Cerebellar nuclear complex (tissue), 1 donor: ENCODE measurements at places on chromosomes 2 and 18.

DNA sequence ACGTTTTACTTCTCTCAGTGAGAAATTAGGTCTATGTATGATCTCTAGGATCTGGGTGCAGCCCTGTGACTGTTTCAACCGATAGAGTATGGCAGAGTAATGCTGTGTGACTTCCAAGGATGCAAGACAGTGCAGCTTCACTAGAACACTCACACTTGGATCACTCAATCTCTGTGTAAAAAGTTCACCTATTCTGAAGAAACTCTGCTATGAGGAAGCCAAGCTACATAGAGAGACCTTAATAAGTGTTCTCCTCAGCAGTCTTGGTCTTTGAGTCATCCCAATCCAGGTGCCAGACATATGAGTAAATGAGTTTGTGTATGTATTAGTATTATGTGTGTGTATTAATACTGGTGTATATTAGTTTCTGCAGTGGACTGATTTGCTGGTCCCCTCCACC is 335.0 kb downstream of the NR4A2 start:
- DNase-seq: no peak

- no peak for DNase-seq
Observed at GRCh38 chr2:71790226-71791060, 337.1 kb downstream of the DYSF start.

GRCh38 chr18:46759890-46760289 is 3.0 kb upstream of the ST8SIA5 start:
- no peak for DNase-seq

DNA sequence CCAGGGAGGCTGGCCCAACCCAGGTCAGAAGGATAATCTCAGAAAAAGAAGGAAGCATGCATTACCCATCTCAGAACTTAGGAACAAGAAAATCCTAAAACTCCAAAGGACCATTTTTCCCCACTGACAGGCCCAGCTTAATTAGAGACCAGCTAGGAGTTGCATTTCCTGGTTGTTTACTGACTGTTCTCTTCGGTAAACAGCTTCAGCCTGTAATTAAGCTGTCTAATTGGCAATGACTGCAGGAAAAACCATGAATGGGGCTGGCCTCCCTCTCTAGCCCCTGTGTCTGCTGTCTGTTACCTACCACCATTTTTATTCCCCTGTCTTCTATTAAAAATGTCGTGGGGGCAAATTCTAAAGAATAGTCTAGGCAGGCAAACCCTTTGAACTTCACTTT is 146.5 kb downstream of the AGAP1 start:
- no peak for DNase-seq

GRCh38 chr18:37701967-37702366 is 136.4 kb upstream of the CELF4 start:
- no peak for DNase-seq

- DNase-seq: no peak
Observed at GRCh38 chr2:148103946-148104345, 83.1 kb downstream of the MBD5 start.

DNA sequence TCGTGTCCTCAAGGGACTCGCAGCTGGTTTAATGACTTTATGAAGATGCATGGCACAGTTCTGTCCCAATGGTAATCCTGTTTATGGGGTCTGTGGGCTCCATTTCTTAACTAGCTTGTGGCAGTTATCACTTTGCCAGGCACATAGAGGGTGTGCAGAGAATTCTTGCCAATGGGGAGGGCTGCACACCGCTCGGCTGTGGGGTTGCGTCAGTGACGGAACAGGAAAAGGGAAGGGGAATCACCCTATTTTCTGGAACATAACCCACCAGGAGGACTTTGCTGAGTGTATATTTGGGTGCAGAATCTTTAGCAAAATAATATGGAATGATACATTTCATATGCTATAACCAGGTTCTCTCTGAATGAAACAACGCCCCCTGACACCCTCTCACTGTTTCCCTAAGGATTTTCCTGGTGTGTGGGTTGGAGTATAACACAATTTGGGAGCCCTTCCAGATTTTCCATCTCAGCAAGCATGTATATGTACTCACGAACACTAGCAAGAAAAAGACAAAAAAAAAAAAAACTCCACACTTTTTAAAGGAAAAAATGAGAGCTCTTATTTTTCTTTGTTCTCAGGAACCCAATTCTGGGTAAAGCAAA is 43.9 kb upstream of the TRIB2 start:
- DNase-seq: no peak

- no peak for DNase-seq
Observed at GRCh38 chr2:137670111-137670510, 294.2 kb upstream of the HNMT start.

- DNase-seq: no peak
Observed at GRCh38 chr2:135694711-135695110, 46.9 kb upstream of the UBXN4 start.

DNA sequence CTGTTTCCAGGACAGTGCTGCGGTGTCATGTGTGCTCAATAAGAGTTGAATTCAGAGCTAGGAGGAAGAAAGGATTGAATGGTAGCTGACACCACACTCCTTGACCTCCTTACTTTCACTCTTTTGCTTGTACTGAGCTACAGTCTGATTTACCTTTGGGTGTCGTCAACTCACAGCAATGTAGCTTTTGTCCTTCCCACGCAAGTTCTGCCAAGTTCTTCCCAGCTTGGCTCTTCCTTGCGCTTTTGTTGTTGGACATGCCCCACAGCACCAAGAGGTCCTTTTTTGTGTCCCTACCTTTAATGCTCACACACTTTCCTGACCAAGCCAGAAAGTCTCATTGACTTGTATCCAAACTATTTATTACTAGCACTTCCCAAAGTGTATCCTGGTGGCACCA is 38.3 kb upstream of the ITGB6 start:
- DNase-seq: no peak

- no peak for DNase-seq
Observed at GRCh38 chr18:37836071-37836970, 270.7 kb upstream of the CELF4 start.

DNA sequence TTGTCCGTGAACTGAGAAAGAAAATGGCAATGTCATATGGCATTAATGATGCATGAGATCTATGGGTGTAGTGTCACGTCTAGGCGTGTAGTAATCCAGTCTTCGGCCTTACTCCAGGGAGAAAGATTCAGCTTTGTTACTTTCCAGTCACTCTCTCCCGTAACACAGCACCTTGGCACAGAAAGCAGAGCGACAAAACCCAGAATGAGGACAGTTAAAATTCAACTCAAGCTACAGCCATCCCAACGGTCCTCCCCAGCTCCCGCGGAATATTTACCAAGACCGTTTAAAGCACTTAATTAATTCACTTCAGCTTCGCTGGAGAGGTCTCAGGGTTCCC is 797 bp upstream of the CRIM1 start:
- no peak for DNase-seq

- no peak for DNase-seq
Observed at GRCh38 chr2:20917719-20918572, 95.0 kb upstream of the LDAH start.

GRCh38 chr18:28065031-28065792 is 111.7 kb downstream of the CDH2 start:
- DNase-seq: no peak

- no peak for DNase-seq
Observed at GRCh38 chr2:36371070-36371874, 15.7 kb downstream of the CRIM1 start.

DNA sequence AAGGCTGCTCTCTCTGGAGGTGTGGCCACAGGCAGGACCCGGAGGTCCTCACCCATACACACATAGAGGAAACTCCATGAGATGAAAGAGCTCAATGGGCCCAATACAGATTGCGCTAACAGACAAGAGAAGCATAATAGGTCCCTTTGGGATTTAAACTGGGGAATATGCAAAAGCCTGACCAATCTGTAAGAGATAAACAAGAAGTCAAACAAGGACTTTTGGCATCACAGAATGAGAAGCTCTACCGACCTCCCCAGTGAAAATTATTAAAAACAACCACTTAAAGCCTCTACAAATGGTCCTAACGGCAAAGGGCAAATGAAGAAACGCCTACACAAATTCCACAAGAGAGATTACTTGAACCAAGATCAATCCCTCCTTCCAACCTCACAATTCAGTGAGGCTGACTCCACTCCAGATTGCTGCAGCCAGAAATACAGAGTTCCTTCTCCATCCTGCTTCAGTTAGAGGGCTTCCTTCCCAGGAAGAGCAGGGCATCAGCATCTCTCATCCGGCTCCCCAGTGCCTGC is 10.8 kb downstream of the IWS1 start:
- DNase-seq: no peak

DNA sequence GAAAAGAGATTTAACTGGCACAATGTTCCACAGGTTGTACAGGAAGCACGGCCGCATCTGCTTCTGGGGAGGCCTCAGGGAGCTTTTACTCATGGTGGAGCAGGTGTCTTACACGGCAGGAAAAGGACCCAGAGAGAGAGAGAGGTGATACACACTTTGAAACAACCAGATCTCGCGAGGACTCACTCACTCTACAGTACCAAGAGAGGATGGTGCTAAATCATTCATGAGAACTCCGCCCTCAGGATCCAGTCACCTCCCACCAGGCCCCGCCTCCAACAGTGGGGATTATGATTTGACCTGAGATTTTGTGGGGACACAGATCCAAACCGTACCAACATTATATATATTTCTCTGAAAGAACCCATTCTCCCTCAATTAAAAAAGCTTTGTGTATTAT is 79.7 kb upstream of the DOCK10 start:
- no peak for DNase-seq

GRCh38 chr2:153584244-153584643 is 105.7 kb upstream of the RPRM start:
- DNase-seq: no peak

DNA sequence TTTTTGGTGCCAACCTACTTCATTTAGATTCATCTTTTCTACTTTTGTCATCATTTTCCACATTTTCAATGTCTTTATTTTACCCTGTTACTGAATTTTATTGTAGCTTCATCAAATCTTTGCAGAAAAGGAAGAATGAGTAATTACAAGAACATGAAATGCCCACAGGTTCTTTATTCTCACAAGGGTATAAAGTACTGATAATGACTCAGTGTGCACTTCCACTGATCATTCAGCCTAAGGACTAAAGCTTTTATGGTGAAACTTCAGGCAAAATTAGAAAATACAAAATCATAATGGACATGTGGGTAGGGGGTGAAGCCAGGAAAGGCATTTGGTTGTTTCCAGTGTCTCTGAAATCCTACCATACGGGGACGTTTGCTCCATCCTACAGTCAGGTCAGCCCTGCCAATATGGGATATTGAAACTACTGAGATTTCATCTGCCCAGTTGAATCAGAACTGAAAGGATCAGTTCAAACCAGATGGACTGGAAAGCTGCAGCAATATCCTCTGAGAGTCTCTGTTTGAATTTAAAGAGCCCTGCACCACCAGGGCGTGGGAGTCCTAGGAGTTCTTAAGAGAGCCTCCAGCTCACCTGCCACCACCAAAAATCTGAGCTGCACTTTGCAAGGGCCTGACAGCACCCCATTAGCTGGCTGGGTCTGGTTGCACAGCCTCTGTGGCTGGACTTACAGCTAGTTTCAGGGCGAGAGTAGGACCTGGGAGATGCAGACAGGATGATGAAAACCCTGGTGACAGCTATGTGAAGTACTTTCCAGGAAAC is 390.4 kb downstream of the CMPK2 start:
- DNase-seq: no peak

- DNase-seq: no peak
Observed at GRCh38 chr2:129559101-129559500, 420.4 kb upstream of the RAB6C start.

DNA sequence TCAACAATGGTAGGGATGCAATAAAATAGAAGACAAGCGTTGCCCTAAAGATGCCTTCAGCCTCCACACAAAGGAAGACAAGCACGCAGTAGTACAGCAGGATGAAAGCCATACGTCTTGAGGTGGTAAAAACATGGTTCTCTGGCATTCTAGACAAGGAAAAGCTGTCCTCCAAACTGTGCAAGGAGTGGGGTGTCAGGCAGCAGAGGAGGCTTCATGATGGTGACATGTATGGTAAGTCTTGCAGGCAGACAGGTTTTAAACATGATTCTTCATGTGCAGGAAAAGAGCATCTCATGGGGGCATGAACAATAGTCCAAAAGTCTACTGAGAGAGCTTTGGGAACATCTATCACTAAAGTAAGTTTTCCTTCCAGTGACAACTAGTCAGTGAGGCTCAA is 241.8 kb downstream of the STK39 start:
- DNase-seq: no peak

DNA sequence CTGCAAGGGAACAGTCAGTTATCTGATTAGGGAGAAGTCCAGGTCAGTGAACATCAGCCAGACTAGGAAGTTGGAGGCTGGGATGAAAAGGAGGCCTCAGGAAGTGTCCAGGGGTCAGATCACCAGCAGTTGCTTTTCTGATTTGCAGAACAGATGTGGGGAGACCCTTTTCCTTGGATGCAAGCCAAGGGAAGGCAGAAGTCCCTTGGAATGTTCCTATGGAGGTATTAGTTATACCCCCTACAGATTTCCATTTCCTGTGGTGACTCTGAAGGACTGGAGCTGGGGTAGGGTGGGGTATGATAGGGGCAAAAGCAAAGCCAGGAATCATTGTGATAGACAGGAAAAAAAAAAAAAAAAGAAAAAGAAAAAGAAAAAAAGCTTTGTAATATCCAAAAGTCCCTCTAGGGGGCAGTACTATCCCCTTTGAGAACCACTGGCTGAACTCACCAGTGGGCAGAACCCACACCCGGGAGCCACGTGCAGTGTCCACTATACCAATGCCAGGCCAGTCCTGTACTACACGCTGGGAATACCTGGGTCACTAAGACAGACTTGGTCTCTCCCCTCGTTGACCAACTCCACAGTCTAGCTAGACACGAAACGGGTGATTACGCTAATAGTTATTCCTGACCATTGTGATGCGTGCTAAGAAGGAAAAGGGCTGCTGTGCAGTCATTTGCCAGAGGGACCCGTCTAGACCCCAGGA is 7.4 kb downstream of the DYSF start:
- DNase-seq: no peak

DNA sequence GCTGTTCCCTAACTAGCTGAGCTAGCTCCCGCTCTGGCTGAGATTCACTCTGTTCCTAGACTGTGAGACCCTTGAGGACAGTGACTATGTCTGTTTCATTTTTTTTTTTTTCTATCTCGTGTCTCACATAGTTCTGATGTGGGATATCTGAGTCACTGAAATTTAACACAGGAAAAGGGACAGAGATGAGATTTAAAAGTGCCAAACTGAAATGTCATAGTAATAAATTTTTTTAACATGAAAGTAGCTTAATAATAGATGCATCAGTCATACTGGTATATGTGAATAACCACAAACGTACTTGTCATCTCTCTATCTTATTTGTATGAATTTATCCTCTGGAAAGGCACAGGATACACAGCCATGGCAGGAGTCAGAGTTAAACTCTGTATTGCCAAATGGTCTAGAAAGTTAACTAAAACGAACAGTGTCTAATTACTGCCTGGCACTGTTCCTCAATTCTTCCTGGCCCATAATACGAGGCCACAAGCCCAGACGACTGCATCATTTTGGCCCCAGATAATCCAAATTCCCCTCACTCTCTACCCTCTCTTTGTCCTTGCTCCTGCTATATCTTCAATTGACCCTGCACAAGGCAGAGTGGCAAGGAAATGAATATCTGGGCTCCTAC is 87.5 kb downstream of the SATB2 start:
- DNase-seq: no peak
